ENCODE measurements at places on chromosomes 6 and 20. TPM values are rescaled to one million over a fixed set of nuclear protein-coding genes. Genes with fewer than 3 reads are reported as not detected.
A peak's percentile ranks its signal among the peaks of the same experiment; 100 is the strongest.

GRCh38 chr6:134689641-134690040 is 260.3 kb downstream of the ALDH8A1 start:
- peak; percentile 74 for DNase-seq

DNA sequence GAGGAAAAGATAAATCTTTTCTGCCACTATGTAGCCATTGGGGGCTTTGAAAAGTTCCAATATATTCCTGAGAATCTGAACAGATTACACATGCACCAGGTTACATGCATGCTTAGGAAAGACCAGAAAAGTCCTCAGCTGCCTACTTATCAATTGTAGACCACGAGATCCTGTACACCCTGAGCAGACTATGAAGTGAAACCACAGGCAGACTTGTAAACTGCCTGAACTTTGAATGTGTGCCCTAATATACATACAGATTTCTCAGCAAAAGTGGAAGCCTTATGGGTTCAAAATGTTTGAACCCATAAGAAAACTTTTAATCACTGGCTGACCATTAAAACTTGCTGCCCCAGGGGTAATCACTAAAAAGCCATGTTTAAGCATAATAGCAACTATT is 273.5 kb upstream of the RUNX2 start:
- no peak for DNase-seq

DNA sequence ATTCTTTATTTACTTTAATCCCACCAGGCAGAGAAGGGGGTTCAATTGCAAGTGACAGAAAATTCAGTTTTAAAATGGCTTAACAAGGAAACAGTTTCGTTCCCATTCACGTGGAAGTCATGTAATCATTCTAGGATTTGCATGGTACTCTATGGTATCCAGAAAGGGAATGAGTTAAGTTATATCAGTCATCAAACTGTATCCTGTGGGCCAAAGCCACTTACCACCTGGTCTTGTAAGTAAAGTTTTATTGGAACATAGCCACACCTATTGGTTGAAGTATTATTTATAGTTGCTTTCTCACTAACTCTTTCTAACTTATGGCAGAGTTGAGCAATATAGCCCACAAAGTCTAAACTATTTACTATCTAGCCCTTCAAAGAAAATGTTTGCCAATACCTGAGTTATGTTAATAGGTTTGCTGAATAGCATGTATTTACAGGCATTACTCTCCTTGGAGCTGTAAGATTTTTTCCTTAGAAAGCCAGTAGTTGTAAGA is 10.2 kb upstream of the MMS22L start:
- DNase-seq, result no peak

DNA sequence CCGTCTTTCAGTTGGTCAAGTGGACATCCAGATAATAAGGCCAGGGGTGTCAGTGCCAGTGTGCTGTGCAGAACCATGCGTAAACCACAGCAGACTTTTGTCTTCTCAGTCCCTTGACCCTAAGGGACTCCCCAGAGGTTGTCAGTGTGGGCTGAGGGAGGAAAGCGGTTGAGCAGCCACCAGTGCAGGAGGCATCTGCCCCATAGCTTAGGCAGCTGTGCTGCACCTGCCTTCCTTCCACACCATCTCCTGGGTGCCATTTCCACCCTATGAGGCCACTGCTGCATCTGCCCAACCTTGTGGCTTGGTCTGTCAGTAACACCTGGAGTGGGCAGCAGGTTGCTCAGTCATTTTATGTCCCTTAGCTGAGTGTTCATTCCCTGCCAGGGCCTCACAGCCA is 26.0 kb downstream of the PRPF6 start:
- no peak for DNase-seq

DNA sequence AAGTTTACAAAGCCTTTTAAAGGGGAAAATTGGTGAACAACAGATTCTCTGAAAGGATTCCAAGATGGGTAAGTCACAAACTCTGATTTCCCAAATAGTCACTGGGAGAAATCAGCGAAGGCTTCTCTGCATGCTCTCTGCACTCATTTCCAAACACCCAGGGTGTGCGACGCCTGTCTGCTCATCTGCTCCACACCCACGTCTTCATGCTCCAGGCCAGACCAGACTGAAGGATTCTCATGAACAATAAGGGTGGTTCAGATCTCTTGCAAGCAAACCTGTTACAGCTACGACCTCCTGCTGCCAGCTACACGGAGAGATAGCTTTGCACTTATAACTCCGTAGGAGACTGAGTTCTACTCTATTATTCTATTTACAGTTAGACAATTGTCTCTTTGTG is 1.4 kb downstream of the MC3R start:
- DNase-seq, result no peak

DNA sequence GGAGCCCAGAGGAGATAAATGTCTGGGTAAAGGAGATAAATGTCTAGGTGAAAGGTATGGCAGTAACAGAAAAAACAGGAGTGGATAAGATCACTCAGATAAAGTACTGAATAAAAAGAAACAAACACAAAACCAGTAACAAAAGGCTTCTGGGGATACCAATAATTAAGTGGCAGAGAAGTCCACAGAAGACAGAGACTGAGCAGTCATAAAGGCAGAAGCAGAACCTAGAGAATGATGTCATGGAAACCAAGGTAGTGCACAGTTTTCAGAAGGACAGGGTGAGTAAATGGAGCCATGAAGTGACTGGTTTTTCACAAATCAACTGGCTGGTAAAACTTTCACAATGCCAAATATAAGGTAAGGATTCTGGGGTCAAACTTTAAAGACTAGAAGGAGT is 80.9 kb upstream of the PLN start:
- DNase-seq, result no peak

GRCh38 chr20:15451241-15451640 is 1113.8 kb upstream of the FLRT3 start:
- DNase-seq, result no peak

DNA sequence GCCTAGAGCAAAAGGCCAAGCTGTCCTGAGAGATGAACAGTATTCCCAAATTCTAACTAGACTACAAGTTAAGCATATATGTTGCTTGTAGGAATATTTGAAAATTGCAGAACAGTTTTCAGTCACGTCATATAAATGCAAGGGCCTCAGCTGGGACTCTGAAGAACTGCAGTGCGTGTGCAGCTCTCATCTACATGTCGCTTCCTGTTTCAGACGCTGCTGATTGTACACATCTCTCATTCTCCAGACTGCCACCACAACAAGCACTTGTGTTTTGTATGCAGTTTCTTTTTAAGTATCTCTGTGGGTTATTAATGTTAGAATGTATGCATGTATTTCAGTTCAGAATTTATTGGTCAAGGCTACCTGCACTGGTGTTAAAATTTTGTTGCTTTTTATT is 119.7 kb downstream of the MAP3K4 start:
- DNase-seq, result no peak

- no peak for DNase-seq
Observed at GRCh38 chr6:111992851-111993250, 61.1 kb upstream of the CCN6 start.

DNA sequence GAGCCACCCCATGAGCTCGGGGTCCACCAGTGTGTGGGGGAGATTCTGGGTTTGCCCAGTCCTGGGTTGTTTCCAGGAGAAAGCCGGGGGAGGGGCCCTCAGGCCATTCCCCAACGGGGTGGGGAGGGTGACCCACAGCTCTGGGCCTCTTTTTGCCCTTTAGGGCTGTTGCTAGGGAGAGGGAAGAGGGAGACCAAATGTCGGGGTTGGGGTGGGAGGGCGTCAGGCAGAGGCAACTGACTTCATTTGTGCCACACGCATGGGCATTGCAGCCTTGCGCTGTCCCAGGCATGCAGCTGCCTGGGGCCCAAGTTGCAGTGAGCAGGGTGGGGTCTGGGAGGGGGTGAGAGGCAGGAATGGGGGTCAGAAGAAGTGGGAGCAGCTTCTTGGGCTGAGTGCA is 1.9 kb upstream of the CUL9 start:
- DNase-seq, result no peak

- no peak for DNase-seq
Observed at GRCh38 chr20:7579888-7580287, 360.4 kb downstream of the HAO1 start.

RAET1L gene
- not detected for total RNA-seq

SLC17A4 gene
- not detected for total RNA-seq

GNMT gene
- 2.3 TPM for total RNA-seq

SAMD3 gene
- 0.19 TPM for total RNA-seq

PDYN gene
- total RNA-seq, result not detected
